Stimulated activated CD4-positive, alpha-beta T cell treated with anti-CD3 and anti-CD28 coated beads, Interleukin-4, amount 100 ng/mL, for 4 hours (primary cell): ENCODE measurements at places on chromosomes 11 and 22.

DNA sequence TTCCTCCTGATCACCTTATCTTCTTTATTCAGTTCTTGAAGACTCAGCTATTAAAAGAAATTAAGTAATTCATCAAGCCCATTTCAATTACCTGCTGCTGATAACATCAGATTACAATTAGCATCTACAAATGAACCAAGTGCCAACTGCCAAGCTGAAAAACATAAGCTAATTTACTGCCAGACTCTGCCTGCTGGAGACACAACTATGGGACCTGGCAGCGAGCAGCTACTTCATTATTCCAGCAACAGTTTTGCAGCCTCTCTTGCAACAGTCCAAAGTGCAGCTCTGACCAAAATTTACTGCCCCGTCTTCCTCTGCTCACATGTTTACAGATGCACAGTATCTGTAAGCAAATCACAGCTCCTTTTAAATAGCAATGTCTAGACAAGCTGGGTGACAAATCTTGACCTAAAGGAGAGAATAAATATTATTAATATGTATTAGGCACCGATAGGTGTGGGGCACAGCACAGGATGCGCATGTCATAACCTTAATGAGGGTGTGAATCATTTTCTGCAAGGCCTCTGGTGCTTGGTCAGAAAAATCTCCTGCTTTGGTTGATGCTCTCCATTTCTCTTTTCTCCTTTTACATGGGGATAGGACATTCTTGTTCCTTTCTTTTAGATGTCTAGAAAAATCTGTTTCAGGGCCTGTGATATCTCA lies 232.2 kb upstream of the PITPNB start:
- DNase-seq = no peak

GRCh38 chr22:46769191-46769675 lies 6.8 kb downstream of the TBC1D22A start:
- DNase-seq = no peak

- DNase-seq = no peak
Observed at GRCh38 chr11:76656050-76656531, 14.5 kb downstream of the LRRC32 start.

GRCh38 chr11:57379732-57380131 lies 1.2 kb downstream of the PRG3 start:
- no peak for DNase-seq

DNA sequence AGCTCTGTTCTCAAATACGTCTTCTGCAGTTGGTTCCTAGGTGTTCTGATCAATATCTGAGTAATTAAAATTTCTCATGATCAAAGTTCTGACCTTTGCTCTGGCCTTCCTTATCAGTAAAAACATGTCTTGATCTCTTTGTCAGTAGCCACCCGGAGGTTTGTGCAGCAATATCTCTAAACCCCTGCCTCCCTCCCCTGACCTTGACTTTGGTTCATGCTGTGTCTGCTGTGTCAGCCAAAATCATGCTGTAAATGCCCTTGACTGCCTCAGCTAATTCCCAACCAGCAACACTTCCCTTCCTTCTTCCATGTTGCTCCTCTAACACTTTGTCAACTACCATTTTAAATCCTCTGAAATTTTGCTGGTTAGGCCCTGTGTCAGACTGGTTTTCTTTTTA lies 424.7 kb downstream of the FAM181B start:
- DNase-seq = no peak

- no peak for DNase-seq
Observed at GRCh38 chr22:46607483-46608114, 12.6 kb upstream of the GRAMD4 start.

DNA sequence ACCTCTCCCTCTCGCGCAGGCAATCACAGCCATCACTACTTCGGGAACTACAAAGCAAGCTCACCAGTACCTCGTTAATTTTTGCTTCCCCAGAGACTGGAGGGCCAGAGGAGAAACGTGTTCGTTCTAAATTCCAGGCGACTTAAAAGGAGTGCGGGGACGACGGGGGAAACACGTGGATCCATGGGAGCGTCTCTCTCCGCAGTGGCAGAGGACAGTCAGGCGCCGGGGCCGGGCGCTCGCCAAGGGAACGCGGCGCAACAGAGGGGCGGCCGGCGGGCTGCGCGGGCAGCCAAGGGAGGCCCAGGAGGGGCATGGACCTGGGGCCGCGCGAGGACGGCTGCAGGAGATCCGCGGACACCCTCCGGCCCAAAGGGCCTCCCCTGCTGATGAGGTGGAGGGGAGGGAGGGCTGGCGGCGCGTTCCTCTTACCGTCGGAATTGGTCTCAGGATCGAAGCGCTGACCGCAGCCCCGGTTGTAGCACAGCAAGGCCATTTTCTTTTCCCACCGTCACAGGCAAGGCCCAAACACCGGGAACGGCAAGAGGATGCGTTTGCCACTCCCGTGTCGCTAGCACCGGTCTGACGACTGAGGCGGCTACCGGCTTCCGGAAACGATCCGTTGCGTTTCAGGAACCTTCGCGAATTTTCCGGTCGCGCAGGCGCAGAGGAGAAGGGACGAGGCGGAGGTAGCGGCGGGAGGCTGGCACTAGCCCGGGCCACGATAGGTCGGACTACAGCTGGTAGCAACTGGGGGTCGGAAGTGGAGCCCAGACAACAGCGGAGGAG lies at the start of gene CHORDC1:
Gene CHORDC1 (minus strand): TSS at position 591 of the 789 bp plus-strand sequence. CDS start 95 bp downstream, at position 496.
- peak; percentile 94 for DNase-seq

- DNase-seq = no peak
Observed at GRCh38 chr11:96051820-96052219, 127.9 kb upstream of the MTMR2 start.

- no peak for DNase-seq
Observed at GRCh38 chr11:122105044-122105758, 10.8 kb downstream of the BLID start.

- no peak for DNase-seq
Observed at GRCh38 chr11:70371241-70371640, 27.1 kb upstream of the CTTN start.

DNA sequence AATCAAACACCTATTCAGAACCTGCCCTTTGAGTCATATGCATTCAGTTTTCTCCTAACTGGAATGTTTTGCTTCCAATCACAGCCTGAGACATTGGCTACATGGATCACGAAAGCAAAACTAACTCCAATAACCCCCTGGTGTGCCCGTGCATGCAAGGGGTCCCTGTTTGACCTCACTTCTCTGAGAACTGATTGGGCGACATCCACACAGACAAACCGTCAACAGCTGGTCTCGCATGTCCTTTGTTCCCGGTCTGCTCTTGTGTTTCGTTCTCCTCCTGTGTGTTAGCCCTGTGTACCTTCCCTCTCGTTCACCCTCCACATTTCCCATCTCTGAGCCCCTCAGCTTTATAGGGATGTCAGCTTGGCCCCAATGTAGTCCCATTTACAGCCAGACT lies 67.2 kb upstream of the TTC12 start:
- DNase-seq = no peak

GRCh38 chr22:31235081-31235480 lies 23.0 kb downstream of the LIMK2 start:
- DNase-seq = no peak

DNA sequence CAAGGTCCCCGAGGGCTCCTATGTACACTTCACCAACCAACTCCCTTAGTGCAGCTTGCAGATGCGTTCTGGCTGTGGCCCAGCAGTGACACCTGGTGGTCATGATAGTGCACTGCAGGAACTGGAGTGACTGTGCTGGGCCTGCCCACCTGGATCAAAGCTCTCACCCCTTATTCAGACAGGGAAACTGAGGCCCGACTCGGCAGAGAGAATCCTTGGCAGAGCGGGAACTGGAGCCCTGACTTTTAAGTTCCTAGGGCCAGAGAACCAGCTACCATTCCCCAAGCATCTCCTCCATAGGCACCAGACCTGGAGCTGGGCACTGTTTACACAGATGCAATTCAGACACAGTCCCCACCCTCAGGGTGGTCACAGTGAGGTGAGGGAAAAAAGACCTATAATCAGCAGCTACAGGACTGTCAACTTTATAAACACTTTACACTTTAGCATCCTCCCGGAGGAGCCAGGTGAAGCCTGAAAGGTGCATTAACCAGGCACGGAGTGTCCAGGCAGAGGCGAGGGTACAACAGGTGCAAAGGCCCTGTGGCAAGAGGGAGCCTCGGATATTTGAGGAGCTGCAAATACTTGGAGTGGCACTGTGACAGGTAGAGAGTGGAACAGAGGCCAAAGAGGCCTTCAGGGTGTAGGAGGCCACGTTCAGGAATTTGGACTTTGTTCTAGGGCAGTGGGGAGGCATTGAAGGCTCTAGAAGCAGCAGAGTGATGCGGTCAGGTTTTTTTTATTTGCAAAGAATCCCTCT lies 22.0 kb downstream of the RHBDD3 start:
- DNase-seq = peak; percentile 57

GRCh38 chr11:43404406-43404805 lies 45.7 kb downstream of the TTC17 start:
- DNase-seq = no peak
